ENCODE measurements at places on chromosomes 3 and 15. TPM values are rescaled to one million over a fixed set of nuclear protein-coding genes. Genes with fewer than 3 reads are reported as not detected.

Gene TJP1
- not detected for total RNA-seq

Gene BTBD1
- total RNA-seq = 61.0 TPM

Gene CCR3
- not detected for total RNA-seq

Gene TMEM207
- total RNA-seq = not detected

Gene C3orf20
- not detected for total RNA-seq

Gene VIPR1
- total RNA-seq = 21.3 TPM

Gene RBSN
- 22.9 TPM for total RNA-seq

Gene CAV3
- not detected for total RNA-seq

Gene RGMA
- total RNA-seq = 0.25 TPM

Gene SCAANT1
- not detected for total RNA-seq

Gene GOLGA6L7
- not detected for total RNA-seq

DNA sequence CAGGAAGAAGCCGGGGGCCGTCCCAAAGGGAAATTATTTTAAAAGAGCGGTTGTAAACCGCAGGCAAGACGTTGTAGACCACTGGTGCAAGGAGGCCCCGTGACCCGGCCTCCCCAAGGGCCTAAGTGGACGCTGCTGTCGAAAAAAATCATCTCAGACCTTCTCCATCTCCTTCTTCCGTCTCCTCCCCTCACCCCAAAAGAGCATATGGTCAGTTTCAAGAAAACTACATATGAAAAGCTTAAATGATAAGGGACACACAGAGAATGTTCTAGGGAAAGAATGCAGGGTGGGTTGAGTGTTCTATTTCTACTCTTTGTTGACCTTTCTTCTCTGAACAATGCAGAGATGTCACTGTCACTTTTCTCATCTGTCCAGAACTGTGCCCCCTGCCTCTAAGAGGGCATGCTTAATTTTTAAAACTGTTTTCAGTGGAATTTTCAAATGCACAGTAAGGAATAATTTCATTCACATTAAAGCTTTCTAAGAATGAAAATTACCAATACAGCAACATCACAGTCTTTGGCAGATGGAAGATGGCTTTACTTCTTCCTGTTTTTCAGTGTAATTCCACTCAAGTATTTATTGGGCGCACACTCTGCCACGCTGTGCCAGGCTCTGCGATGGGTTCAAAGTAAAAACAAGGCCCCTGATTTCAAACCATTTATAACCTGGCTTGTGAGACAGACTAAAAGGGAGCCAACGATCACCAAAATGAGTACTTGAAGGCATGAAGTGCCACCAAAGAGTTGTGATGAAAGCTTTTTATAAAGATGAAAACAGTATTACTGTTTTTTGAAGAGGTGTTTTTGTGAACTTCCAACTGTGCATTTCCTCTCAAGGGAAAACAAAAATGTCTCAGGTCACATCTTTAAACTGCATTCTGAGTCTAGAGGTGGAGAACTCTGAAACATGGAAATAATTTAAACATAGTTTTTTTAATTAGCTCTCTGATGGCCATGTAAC, 891 bp upstream of the TOP2B start:
- peak overlapping the region; percentile 91 for H3K4me3 ChIP-seq
- H3K27me3 ChIP-seq = no peaks in the 10 kb centered on the region
- peak overlapping the region; percentile 99 for H3K27ac ChIP-seq
- H3K36me3 ChIP-seq = peaks cover 19% of the 10 kb centered on the region

- no peaks in the 10 kb centered on the region for H3K27me3 ChIP-seq
- H3K36me3 ChIP-seq = no peaks in the 10 kb centered on the region
- DNase-seq = no peak
- H3K4me3 ChIP-seq = no peak overlapping the region
- no peak overlapping the region for H3K27ac ChIP-seq
Measured at GRCh38 chr3:159458982-159459381, 529.7 kb upstream of the IL12A start.

DNA sequence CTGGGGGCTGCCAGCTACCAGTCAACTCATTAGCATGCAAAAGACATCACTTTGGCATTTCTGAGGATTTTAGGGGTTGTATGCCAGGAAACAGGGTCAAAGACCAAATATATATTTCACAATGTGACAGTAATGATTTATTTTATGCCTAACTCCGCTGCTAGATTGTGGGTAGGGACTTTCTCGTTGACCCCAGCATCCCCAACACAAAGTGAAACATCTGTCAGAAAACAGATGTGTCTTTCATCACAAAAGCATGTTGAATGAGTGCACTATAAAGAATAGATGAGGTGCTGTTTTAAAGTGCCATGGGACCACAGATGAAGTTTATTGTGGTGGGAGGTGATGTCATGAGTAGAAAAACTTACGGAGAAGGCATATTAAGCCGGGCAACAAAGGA, 59.7 kb downstream of the ITPR1 start:
- H3K27ac ChIP-seq = no peak overlapping the region
- H3K27me3 ChIP-seq = no peaks in the 10 kb centered on the region
- no peak overlapping the region for H3K4me3 ChIP-seq
- peaks cover 2% of the 10 kb centered on the region for H3K36me3 ChIP-seq

DNA sequence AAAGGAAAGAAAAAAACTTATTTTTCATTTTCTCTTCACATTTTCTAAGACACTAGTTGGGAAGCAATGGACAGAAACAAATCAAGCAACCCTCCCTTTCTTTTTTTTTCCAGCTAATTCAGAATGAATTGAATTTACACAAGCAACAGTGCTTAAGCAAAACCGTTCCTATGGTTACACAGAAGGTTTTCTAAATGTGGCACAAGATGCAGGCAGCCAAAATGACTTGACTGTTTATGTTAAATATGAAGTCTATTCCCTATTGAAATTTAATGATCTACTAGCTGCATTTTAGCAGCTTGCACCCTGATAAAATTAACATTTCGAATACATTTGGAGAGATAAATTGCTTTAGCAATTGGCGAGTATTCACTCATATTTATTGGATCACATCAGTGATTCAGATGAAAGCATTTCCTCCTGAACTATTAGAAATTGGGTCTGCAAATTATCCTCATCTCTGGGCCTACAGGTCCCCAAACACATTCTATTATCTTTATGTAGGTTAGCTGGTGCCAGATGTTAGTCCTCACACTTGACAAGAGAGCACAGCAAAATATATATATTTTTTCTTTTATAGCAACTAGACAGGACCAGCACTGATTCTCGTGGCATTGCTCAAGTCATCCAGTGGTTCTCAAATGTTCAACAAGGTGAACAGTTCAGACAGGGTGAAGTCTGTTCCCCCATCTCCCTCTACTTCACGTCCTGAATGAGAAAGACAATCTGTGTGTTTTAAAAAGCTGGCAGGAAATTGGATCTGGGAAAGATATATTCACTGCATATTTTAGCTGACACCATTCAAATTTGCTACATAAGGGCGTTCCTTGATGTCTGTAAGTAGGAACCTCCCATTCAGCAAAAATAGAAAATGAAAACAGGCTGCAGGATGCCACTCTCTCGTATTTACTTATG, 463.6 kb upstream of the KCNMB2 start:
- no peak for DNase-seq
- no peak overlapping the region for H3K27ac ChIP-seq
- H3K4me3 ChIP-seq = no peak overlapping the region
- H3K27me3 ChIP-seq = no peaks in the 10 kb centered on the region
- peaks cover 4% of the 10 kb centered on the region for H3K4me1 ChIP-seq

DNA sequence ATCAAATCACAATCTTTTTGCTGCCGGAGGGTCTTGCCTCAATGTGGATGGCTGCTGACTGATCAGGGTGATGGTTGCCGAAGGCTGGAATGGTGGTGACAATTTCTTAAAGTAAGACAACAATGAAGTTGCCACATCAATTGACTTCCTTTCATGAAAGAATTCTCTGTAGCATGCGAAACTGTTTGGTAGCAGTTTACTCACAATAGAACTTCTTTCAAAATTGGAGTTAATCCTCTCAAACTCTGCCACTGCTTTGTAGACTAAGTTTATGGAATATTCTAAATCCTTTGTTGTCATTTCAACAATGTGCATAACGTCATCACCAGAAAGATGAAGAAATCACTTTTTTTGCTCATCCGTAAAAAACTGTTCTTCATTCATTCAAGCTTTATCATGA, 65.8 kb downstream of the B3GNT5 start:
- H3K4me1 ChIP-seq = peaks cover 29% of the 10 kb centered on the region
- peak overlapping the region; percentile 79 for H3K27ac ChIP-seq
- peaks cover 2% of the 10 kb centered on the region for H3K36me3 ChIP-seq
- peak; percentile 45 for DNase-seq

DNA sequence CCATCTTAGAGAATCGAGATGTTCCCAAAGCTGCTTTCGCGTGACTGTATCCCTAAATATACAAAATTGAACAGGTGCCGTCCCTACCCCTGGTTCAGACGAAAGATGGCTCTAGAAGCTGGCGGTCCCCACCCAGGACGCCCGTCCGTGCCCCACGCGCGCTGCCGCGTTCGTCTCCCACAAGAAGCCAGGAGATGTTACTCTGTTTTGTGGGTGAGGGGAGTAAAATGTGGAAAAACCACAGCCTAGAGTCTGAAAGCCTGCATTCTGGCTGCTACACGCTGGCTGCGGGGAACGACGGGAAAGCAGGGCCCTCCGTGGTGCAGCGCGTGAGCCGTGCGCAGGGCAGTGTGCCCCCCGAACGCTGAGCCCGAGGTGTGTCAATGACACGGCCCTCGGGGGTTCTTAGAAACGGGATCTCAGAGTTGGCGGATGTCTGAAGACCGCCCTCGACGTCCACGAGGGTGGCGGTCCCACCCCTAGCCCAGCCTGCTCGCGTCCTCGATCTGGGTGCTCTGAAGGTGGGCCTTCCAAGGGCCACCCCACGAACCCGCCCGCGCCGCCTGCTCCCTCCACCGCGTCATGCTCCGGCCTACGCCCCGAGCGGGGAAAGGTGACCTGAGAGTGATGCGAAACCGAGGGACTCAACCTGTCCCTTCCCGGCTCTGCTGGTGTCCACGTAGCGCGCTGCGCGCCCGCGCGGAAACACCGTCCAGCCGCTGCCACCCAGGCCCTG, 95.6 kb downstream of the OCA2 start:
- H3K4me3 ChIP-seq = no peak overlapping the region
- no peaks in the 10 kb centered on the region for H3K36me3 ChIP-seq
- no peak overlapping the region for H3K27ac ChIP-seq
- DNase-seq = no peak

DNA sequence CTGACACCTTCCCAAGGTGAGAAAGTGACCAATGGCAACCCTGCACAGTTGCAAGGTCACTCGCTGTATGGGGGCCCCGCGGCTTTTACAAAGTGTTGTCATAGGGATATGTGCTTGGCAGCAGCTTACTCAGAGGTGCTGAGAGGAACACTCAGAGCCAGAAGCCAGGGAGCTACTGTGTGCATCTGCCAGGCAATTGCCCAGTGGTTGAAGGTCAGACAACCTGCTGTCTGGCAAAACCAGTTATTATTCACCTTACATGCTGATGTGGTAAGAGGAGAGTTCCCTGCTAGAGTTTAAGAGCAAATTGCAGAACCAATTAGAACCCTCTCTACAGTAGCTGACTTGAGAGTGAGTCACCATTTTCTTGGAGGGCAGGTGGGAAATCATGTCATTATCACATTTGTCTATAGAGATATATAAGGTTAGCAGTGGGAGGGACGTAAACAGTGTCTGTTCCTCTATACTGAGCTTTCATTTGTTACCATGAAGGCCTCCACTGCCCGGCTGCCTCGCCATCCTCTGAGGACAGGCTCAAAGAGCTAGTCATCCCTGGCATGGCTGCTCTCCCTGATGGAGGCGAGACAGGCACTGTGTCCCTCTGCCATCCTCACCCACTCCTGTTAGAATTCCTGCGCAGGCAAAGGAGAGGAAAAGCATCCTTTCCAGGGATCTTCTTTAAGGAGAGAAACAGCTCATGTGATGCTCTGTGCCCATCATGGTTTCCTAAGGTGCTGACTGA, 274.4 kb downstream of the PLCL2 start:
- DNase-seq = no peak
- peaks cover 54% of the 10 kb centered on the region for H3K36me3 ChIP-seq
- no peak overlapping the region for H3K4me3 ChIP-seq
- H3K4me1 ChIP-seq = peaks cover 25% of the 10 kb centered on the region
- H3K27ac ChIP-seq = peak overlapping the region; percentile 34
- no peaks in the 10 kb centered on the region for H3K27me3 ChIP-seq

DNA sequence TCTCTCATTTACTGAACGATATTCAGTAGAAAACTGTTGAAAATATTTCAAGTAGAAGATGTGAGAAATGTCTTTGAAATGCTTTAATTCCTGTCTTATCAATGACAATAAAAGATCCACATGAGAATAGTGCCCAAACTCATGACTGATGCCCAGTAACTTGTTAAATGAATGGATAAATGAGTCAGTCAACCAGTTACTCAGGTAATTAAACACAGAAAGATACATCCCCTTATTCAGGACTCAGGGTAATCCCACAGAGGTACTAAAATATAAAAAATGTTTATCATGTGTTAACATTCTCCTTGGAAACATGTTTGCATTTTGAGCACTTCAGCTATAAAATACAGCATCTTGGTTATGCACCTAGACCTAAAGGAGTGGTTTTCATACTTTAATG, 169.5 kb downstream of the MBNL1 start:
- no peaks in the 10 kb centered on the region for H3K27me3 ChIP-seq
- H3K4me1 ChIP-seq = peaks cover 60% of the 10 kb centered on the region
- H3K4me3 ChIP-seq = no peak overlapping the region
- no peak overlapping the region for H3K27ac ChIP-seq

GRCh38 chr3:176595307-176595706, 602.0 kb downstream of the TBL1XR1 start:
- H3K4me1 ChIP-seq = no peaks in the 10 kb centered on the region
- no peak overlapping the region for H3K4me3 ChIP-seq
- no peak overlapping the region for H3K27ac ChIP-seq
- no peaks in the 10 kb centered on the region for H3K36me3 ChIP-seq

- H3K4me3 ChIP-seq = no peak overlapping the region
- H3K27me3 ChIP-seq = no peaks in the 10 kb centered on the region
- H3K36me3 ChIP-seq = no peaks in the 10 kb centered on the region
- H3K27ac ChIP-seq = no peak overlapping the region
Measured at GRCh38 chr3:74621581-74621980, 7.1 kb upstream of the CNTN3 start.

DNA sequence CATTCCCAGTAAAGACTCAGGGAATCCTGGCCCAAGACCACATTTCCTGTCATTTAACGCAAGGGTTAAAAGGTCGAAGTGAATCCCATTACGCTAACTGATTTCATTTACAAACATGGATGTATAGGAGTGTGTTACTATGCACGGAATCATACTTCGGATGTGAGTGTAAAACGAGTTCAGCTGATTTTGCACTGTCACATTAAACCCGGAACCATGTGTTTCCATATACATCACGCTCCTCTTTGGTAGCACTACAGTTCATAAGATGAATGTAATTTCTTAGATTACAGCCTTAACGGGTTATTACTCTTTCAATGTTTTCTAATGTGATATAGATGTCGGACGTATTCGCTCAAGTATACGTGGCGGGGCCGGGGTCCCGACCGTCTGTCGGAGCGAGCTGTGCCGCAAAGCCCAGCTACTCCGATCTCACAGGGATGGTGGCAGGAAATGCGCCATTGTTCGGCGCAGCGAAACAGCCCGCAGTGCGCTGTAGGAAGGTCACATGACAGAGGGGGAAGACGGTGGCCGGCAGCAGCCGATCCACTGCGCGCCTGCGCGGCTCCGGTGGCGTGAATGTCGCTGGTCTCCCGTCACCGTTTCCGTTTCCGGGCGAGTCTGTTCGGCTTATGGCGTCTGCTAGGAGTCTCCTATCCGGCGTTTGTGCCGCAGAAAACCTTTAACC, 97.3 kb downstream of the NPAP1 start:
- peaks cover 5% of the 10 kb centered on the region for H3K4me1 ChIP-seq
- DNase-seq = peak; percentile 66
- peak overlapping the region; percentile 70 for H3K4me3 ChIP-seq
- no peaks in the 10 kb centered on the region for H3K27me3 ChIP-seq
- peaks cover 4% of the 10 kb centered on the region for H3K36me3 ChIP-seq

GRCh38 chr15:40471808-40472150, 995 bp downstream of the CHST14 start:
- H3K27ac ChIP-seq = peak overlapping the region; percentile 90
- DNase-seq = peak; percentile 31
- peak overlapping the region; percentile 85 for H3K4me3 ChIP-seq

Measured in activated CD4-positive, alpha-beta T cell treated with anti-CD3 and anti-CD28 coated beads, Interleukin-2, amount 10 ng/mL, durations not matched to agents 7 days and 5 days (primary cell).